ENCODE measurements at places on chromosomes 16 and 17.

- peak; percentile 61 for DNase-seq
Observed at GRCh38 chr17:1365445-1366039, 34.5 kb downstream of the YWHAE start.

DNA sequence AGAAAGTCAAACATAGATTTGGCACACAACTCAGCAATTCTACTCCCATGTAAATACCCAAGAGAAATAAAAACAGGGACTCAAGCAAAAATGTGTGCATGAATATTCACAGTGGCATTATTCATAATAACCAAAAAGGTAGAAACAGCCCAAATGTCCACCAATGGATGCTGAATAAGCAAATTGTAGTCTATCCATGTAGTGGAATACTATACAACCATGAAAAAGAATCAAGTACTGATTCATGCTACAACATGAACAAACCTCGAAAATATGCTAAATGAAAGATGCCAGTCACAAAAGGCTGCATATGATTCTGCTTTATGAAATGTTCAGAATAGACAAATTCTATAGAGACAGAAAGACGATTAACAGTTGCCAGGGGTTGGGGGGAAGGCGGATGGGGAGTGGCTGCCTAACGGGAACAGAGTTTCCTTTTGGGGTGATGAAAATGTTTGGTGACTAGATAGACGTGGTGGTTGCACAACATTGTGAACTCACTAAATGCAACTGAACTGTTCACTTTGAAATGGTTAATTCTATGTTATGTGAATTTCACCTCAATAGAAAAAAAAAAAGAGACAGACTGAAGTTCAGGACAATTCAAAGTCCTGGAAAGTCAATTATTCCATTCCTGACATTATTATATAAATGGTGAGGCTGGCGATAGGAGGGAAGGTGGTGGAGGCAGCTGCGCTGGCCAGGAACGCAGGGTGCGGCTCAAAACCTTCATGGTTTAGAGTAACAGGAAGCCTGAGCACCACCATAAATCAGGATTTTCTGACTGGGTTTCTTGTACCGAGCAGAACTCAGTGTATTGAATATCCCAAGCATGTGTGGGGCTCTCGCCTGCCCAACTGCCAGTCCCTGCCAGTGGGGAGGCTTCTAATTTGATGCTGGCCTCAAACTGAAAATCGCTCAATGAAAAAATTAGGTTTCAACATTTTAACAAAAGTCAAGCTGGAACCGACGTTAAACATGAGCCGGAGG, 300.9 kb downstream of the C16orf95 start:
- DNase-seq: no peak

- DNase-seq: peak; percentile 31
Observed at GRCh38 chr17:66963909-66964771, at the start of gene CACNG4. Gene CACNG4 (plus strand): TSS chr17:66964707. CDS start chr17:66964912, 205 bp downstream.

- DNase-seq: peak; percentile 70
Observed at GRCh38 chr17:42122371-42123303, at the start of gene HSPB9. Gene HSPB9 (plus strand): TSS chr17:42122804. CDS start chr17:42122851, 47 bp downstream.

GRCh38 chr17:36945959-36946725, 2.6 kb upstream of the AATF start:
- no peak for DNase-seq

Measured in NCI-H1105 treated with DMSO at 0.1 percent for 48 hours (cell line).